ENCODE measurements at places on chromosomes 7 and 10.

- no peak for DNase-seq
Measured at GRCh38 chr7:3712841-3713240, 411.8 kb downstream of the SDK1 start.

DNA sequence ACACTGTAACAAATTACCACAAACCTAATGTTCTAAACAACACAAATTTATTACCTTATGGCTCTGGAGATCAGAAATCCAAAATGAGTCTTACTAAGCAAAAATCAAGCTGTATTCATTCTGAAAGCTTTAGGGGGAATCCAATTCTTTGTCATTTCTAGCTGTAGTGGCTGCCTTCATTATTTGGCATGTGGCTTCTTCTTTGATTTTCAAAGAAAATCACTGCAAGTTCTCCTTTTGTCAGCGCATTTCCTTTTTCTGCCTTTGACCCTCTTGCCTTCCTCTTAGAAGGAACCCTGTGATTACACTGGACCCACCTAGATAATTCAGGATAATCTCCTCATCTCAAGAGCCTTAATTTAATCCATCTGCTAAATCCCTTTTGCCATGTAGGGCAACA is 36.9 kb downstream of the ZPBP start:
- no peak for DNase-seq

DNA sequence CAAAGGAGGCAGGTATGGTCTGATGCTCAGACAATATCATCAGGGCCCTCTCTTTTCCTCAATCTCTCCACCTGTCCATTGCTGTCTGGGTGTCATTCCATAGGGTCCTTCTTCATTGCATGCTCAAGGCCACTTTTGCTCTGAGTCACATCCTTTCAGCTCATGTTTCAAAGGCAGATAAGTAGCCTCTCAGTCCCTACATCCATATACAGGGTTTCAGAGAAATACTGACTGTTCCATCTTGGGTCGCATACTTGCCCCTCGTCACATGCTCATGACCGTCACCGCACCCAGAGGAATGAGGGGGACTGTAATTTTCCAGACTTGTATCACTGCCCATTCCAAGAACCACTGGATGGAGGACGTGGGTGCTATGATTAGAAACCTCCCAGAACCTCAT is 93.4 kb downstream of the FAM107B start:
- DNase-seq = no peak

DNA sequence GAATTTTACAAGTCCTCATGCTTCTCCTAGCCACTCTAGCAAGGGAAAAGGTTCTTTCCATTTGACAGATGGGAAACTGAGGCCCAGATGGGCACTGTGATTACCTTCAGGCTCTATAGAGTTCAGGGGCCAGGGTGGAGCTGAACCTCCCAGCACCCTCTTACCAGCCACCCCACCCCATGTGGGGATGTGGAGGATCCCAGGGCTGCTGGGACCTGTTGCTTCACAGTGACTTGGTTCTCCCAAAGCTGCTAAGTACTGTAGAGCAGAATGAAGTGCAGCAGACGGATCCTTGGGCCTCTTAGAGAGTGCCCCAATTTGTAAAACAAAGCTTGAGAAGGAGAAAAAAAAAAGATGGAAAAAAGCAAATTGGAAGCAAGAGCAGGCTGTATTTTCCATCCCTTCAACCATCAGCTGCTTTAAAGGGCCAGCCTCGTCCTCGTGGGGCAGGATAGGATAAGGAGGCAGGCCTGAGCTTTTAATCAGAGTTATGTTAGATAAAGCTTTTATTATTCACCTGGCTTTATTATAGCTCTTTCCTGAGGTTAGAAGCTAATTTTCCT is 147.0 kb downstream of the CDH23 start:
- no peak for DNase-seq

DNA sequence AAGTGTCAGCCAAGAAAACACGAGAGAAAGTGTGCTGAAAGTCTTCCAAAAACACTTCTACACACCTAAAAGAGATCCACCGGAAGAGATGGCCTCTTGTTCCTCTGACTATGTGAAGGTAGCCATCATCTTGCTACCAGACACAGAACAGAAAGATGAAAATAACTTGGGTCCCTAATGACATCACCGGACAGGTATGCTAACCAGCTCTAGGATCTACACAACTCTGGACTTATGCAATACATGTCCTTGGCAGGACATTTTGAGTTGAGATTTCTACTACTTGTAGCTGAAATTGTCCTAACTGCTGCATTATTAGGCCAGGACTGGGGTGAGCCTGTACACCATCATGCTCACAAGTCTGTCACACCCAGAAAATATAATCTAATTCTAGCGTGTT is 358.7 kb downstream of the ELMO1 start:
- no peak for DNase-seq

DNA sequence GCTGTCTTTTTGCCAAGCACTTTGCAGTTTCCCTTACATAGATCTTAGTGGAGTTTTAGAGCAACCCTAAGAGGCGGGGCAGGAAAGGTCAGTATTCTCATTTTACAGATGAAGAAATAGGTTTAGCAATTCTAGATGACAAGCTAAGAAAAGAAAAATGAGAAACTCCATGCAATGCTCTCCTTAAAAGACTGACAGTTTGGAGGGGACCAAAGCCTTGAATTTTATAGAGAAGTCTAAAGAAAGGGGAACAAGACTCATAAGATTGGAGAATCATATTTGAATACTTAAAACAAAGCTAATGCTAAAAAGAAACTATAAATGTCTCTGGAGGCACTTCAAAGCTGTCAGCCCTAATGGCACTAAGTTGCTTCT is 19.6 kb downstream of the CEP55 start:
- no peak for DNase-seq

DNA sequence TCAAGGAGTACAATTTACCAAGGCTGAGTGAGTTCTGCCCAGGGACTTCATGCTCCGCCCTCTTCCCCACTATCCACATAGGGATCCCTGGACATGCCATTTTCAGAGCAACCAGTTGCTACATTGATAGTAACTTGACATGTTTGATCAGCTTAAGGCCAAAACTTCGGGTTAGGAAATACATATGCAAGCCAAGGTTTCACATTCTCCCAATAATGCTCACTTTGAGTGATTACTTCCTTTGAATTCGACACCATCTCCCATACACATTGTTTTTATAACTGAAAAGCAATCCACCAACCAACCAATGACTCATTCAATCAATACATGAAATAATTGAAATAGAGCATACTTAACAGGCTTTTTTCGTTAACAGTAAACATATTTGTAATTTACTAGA is 137.9 kb downstream of the GLI3 start:
- DNase-seq = no peak

GRCh38 chr7:40341836-40342235 is 207.0 kb downstream of the SUGCT start:
- DNase-seq = no peak

- peak; percentile 61 for DNase-seq
Measured at GRCh38 chr10:48461623-48462481, 143.0 kb downstream of the ARHGAP22 start.

GRCh38 chr10:74049955-74050354 is 52.0 kb downstream of the VCL start:
- no peak for DNase-seq

All from coronary artery (tissue), 2 donors.